ENCODE measurements at places on chromosomes 16 and 17.

- no peak for DNase-seq
Measured at GRCh38 chr16:86367291-86368072, 142.8 kb upstream of the FOXF1 start.

GRCh38 chr17:33499040-33499439 is 205.9 kb upstream of the ASIC2 start:
- DNase-seq: no peak

- DNase-seq: no peak
Measured at GRCh38 chr17:28724500-28725165, 1.4 kb downstream of the TLCD1 start.

DNA sequence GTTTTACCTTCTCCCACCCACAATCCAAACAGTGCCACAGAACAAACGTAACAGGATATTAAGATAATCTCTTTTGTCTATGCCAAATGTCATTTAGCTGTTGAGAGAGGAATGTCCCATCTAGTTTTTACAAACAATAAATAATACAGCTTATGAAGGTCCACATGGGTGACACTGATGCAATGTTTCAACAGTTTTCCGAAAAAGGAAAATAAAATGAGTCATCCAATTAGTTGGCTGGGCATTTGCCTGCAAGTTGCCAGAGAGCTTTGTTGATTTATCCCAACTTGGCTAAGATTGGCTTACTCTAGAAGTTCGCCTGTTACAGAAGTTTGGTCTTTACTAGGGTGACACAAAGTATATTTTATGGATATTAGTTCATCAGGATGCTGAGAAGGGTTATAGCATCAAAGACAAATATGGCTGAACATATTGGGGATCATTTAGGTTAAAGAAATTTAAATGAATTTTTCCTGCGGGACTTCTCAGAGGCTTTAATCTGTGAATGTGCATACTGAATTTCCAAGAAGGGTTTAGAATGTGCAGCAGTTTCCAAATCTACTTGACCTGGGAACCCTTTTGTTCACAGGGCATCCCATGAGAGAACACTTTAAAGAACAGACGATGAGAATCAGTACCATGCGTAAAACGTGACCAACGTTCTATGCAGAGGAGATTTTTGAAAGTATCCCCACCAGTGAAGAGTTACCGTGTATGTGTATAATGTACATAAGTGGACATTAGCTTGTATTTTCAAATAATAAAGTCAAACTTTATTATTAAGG is 73.1 kb downstream of the CDH13 start:
- DNase-seq: no peak

- DNase-seq: no peak
Measured at GRCh38 chr17:77692571-77693161, 265.8 kb upstream of the TNRC6C start.

DNA sequence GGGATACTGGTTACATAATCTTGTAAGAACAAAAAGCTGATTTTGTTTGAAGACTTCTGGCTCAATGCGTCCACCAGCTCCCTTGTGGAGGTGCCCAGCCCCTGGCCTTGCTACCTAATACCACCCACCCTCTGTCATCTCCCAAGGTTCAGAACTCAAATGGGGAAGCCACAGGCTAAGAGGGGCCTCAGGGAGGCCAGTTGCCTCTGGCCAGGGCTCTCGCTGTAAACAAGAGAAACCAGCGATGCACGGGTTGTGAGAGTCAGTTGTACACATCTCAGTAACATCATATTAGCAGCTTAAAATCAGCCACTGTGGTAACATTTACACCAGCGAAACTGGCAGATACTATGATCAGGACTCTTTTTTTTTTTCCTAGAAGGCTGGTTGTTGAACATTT is 6.0 kb downstream of the TEKT5 start:
- no peak for DNase-seq

- peak; percentile 61 for DNase-seq
Measured at GRCh38 chr17:19753051-19753509, 5.0 kb upstream of the ALDH3A1 start.

DNA sequence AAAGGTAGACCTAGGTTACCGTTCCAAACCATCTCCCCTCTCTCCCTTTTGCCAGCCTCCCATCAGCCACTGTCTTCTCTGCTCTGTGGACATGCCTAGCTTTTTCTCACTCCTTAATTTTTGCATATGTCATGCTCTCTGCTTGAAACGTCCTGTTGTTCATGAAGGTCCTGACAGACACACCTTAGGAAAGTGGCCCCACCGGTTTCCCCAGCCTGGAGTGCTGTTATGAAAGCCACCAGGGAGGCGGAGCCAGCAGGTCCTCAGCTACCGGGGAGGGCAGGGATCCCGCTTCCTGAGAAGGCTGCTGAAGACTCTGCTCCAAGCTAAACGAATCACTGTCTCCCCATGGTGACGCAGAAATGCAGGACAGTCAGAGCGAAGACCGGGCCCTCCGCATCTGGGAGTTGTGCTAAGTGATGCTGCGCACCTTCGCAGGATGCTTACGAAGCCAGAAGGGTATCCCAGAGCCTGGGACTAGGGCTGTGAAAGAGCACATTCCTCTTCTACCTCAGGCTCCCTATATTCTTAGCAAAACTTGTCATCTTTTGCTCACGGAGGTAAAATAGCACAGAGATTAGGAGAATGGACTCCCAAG is 2.3 kb upstream of the SLC16A11 start:
- no peak for DNase-seq

DNA sequence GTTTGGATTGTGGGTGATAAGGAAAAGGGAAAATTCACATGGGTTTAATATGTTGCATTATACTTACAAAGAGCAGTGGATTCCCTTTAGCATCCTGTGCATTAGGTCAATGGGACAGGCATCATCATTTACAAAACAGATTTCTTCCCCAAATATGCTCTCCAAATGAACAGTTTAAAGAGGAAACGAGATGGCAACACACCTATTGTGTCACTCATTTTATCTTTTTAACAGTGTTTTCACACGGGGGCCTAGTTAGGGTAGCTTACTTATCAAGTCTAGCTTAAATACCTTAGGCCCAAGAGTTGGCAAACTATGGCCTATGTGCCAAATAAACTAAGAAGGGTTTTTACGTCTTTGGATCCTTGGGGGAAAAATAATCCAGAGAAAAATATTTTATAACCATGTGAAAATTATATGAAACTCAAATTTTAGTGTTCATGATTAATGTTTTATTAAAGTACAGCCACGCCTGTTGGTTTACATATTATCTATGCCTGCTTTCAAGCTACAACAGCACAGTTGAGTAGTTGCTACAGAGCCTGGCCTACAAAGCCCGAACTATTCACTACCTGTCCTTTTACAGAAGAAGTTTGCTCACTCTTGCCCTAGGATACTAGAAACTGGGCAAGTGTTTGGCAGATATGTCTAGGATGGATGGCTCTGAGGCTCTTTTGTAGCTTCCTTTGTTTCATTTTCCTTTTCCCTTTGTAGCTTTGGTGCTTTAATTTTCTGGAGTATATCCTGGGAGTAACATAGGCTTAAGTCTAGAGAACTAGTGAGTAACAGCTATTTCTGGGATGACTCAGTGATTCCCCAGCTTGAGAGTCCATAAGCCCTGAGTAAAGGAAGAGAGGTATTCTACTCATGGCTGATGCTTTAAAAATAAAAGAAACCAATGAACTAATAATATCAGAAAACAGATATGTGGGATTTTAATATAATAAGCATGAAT is 12.4 kb downstream of the NUP93 start:
- DNase-seq: no peak

- DNase-seq: no peak
Measured at GRCh38 chr16:2481676-2482075, 6.7 kb downstream of the TBC1D24 start.

DNA sequence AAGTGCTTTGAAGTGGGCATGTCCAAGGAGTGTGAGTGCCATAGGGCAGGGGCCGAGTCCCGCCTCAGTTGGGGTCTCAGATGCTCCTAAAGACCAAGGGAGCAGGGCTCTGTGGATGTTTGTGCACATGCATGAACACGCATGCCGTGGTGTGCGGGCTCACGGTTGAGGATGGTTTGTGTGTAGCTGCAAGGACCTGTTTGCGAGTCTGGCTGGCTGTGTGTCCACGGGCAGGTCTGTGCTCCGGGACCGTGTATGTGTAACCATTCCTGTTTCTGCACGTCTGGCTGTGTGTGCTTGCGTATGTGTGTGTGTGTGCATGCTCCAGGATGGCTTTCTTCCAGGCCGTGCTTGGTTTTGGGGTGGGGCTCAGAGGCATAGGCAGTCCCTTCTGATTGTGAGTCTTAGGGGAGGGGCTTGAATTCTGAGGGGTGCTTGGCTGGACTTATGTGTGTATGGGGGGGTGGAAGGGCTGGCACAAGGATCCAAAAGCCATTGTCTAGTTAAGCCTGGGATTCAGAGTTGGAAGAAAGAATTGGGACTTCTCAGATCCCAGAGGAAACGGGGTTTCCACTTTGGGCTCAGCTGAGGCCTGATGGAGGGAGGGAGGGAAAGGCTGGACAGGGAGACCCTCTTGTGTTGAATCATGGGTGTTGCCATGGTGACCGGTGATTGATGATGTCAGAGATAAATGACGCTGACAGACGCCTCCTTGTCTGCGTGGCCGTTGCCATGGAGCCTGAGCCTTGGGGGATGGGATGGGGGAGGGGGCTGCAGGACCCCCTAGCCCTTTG is 14.4 kb downstream of the GJD3 start:
- no peak for DNase-seq

- DNase-seq: no peak
Measured at GRCh38 chr17:28147017-28147416, 104.5 kb downstream of the NLK start.

DNA sequence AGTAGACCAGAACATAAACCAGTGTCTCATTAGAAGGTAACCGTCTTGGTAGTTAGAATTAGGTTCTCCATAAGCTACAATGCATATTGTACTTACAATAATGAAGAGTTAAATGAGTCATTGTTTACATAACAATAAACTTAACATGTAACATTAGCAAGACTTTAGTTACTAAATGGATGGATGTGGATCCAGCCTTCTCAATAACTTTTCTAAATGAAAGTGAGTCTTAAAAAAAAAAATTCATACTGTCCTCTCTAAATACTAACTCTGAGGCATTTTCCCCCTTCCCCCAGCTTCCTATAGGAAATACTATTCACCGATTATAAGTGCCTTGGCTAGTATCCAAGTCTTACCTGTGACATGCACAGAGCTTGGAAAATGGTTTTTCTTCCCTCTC is 155.3 kb downstream of the CYB561 start:
- no peak for DNase-seq

GRCh38 chr17:17749025-17749772 is 67.9 kb downstream of the RAI1 start:
- DNase-seq: no peak

GRCh38 chr17:8859804-8860430 is 7.6 kb downstream of the PIK3R6 start:
- no peak for DNase-seq

- no peak for DNase-seq
Measured at GRCh38 chr17:56536766-56537165, 56.7 kb upstream of the NOG start.

DNA sequence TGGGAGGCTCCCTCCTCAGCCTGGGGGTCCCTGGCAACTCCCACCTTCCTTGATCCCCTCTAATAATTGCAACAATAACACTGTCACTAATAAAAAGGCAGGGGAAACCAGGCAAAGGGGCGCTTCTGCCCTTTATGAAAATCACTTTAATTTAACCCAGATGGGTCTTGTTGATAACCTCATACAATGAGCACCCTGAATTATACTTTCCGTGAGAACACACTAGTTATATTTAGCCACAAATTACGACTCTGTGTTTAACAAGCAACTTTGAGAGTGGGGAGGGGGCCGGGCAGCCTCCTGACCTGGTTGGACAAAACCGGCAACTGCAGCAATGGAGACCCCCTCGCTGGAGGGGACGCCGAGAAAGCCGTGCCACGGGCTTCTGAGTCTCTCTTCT is 5.7 kb upstream of the BAHCC1 start:
- no peak for DNase-seq

DNA sequence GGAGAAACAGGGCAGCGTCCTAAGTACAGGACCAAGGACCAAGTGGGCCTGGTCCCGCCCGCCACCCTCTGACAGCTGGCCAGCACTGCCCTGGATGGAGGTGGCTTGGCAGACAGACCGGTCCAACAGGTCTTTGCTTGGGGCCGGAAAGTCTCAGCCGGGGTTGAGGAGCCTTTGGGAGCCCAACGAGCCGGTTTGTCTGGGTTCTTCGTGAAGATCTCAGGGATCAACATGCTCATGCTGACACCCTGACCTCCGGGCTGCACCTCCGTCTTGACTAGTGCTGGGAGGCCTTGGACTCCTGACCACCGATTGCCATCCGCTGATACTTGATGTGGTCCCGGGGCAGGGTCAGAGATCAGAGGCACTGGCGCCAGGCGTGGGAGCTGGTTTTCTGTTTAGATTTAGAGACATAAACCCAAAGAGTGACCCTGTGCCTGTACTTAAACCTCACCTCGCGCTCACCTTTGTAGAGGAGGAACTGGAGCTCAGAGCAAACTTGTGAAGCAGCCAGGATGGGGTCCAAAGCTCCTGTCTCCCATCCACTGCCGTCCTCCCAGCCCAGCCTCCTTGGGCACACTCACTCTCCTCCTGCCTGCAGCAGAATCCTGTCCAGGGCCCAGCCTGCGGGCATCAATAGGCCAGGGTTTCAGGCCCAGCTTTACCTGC is 92.1 kb upstream of the GSE1 start:
- DNase-seq: no peak

GRCh38 chr16:19681637-19682036 is 36.4 kb downstream of the KNOP1 start:
- no peak for DNase-seq

- DNase-seq: no peak
Measured at GRCh38 chr17:72122010-72122764, 1.4 kb downstream of the SOX9 start.

- peak; percentile 55 for DNase-seq
Measured at GRCh38 chr17:71071837-71072236, 902.5 kb downstream of the KCNJ2 start.

- no peak for DNase-seq
Measured at GRCh38 chr17:31798205-31798724, 60.8 kb downstream of the COPRS start.

DNA sequence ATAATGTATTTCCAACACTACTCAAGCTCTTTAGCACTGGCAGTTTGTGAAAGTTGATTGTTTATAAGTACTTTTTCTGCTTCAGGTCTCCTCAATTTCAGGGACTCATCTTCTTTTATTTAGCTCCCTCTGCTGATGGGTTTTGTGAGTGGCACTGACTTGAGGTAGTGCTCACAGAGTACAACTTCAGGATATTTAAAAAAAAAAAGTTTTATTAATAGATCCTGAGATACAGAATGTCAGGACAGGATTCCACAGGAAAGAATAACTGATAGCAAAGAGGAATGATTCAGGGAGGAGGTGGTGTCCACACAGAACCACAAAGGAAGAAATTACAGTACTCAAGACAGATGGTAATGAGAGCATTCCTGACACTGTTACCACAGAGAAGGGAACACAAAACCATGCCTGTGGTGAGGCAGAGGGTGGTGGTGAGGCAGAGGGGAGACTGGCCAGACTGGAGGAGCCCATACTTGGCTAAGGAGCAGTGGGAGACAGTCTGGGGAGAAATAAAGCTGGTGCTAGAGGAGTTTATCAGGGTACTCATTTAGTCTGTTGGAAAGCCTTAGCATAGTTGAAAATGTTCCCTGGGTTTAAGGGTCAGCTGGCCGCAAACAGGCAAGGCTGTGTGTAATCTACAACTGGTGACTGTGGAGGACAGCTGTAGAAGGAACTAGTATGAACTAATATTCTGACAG is 63.7 kb downstream of the SPAG9 start:
- no peak for DNase-seq
